Umbilical cord (tissue), 2 donors: ENCODE measurements at places on chromosomes 3 and 15. TPM values are rescaled to one million over a fixed set of nuclear protein-coding genes. Genes with fewer than 3 reads are reported as not detected.

DNA sequence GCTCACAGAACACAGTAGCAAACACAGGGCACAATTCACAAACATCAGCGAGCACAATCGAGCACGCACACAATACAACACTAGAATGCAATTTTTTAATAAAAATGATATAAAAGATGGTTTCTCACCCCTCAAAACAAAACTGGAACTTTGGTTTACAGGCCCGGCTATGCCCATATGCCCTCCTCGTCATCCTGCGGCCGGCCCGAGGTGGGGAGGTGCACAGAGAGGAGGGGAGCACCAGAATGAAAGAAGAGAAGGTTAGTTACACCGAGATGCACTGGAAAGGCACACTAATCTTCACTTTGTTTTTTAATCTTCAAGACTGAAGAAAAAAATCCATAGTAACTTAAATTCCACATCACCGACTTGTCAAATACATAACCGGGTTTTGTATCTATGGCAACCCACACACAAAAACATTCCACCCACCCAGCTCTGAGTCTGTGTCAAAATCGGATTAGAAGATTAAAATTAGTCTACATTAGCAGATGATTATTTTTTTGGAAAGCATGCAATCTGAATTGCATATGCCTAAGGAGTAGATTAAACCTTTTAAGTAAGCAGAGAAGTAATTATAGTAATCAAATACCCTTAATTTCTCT, 196.7 kb upstream of the WNT5A start:
- DNase-seq, result no peak

DNA sequence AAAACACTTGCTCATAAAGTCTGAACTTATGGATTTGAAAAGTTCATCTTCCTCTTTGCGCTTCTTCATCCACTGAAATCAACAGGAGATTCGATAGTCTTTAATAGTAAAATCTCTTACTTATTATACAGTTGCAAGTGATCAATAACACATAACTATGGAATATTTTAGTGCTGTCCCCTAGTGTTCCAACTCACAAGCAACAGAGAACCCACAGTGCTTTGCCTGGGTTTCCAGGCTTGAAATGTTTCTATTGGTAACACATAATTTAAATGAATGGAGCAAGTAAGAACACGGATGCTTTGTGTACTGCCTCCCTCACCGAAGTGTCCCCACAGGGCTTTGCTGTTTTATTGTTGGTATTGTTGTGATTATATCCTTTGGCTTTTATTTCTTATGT, 93.5 kb downstream of the WDR72 start:
- no peak for DNase-seq

DNA sequence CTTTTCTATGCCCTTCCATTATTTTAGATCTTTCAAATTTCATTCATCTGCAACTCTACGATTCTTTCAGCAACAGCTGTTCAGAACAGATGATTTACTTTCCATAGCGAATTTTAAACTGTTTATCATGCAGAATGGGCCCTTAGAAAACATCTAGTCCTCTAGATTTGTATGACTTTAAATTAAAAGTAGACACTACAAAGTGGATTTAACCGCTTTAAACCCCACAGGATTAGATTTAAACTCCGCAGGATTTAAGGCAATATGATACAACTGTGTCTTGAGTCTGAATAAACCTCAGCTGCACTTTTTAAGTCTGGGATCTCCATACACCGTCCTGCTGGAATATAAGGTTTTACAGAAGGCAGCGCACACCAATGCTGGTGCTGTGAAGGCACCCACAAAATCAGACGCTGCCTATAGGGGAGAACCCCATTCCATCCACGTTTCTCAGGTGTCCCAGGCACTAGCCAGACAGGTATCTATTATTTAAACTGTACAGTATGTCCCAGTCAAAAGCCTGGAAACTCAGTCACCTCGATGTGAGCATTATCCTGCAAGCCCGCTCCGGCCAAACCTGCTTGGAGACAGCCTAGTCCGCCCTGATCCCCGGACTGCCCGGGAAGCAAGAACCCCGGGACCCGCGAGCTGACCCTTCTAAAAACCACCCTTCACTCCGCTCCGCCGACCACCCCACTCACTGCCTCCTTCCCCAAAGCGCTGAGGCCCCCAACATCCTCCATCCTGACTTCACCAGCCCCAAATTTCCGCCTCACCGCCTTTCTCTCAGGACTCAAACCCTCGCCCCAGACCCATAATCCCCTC, 768 bp downstream of the ANO10 start:
- peak; percentile 92 for DNase-seq

GRCh38 chr3:98755601-98756000, 7.5 kb upstream of the ST3GAL6 start:
- DNase-seq, result no peak

GRCh38 chr3:168885028-168885427, 778.5 kb downstream of the MECOM start:
- no peak for DNase-seq

Gene STRIT1
- total RNA-seq, result not detected
